Heart left ventricle (tissue), 16 donors: ENCODE measurements at places on chromosomes 6 and 20.

DNA sequence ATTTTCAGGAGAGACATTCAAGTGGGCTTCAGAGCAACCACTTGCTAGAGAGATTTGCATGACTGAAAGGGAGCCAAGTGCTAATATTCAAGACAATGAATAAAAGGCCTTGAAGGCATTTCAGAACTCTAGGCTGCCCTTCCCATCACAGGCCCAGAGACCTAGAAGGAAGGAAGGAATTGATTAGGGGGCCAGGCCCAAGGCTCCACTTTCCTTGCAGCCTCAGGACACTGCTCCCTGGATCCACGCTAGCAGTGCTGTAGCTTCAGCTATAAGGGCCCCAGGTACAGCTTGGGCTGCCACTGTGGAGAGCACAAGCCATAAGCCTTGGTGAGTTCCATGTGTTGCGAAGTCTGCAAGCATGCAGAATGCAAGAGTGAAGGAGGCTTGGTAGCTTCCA is 731.9 kb upstream of the FLRT3 start:
- no peak for DNase-seq

DNA sequence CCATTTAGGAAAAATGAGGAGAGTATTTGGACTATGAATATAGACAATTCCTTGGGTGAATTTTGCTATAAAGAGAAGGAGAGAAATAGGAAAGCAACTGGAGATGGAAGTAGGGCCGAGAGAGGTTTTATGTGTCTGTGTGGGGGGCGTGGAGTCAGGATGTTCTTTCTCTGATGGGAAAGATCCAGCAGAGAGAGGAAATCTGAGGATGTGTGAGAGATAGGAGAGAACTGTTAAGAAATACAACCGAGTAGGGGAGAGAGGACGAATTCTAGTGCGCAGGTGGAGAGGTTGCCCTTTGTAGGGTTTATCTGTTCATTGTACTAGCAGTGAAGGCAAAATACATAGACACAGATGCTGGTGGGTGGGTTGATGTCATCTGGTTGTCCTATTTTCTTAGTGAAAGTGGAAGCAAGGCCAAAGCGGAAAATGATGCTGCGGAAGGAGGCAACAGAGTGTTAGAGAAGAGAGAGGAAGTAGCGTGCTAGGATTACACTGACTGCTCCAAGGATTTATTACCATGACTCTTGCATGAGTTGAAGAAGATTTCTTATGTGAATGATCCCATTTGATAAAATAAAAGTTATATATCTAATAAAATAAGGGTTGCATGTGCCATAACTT is 57.7 kb downstream of the CLVS2 start:
- DNase-seq = no peak

DNA sequence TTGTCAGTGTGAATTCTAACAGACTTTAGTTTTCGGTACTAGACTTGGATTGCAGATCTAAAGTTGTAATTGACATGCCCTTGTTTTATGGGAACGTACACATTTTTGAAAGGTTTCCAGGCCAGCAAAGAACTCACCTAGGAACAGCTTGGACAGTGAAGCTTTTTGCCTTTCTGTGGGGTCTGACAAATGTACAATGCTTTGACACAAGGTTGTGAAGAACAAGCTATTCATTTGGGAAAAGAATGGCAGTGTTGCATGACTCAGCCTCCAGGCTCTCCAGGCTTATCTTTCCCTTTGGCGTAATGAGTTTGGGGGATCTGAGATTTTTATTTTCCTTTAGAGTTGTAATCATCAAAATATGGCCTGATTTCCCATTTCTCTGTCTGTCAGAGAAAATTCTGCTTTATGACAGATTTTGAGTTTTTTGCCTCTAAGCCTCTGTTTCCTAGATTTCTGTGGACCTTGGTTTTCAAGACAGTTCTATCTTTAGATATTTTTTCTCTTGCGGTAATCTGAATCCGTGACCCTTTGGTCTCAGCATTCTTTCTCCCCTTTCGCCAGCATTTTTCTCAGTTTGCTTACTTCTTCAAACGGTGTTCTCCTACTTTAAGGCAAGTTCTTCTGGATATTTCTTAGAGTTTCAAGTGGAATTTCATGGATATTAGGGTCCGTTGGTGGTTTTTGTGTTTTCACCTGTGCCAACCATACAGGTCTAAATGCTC is 221.0 kb downstream of the ADGB start:
- no peak for DNase-seq

GRCh38 chr6:16570946-16571345 is 190.3 kb downstream of the ATXN1 start:
- no peak for DNase-seq

DNA sequence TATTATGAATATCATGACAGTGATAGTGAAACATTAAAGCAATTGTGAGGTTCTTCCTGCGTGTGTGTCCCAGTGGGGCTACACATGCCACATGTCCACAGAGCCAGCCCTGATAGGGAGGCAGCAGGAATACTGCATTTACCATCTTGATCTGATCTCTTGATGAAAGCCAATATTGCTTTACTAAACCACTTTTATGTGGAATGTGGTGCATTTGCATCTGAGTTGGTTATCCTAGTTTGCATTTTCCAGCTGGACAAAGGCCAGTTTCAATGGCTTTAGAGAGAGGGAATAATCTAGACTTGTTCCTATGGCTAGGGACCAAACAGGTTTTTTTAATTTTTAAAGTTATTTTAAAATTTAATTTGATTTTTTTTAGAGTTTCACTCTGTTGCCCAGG is 216.3 kb upstream of the FERMT1 start:
- no peak for DNase-seq

GRCh38 chr6:106527979-106528378 is 101.3 kb downstream of the RTN4IP1 start:
- DNase-seq = no peak

GRCh38 chr6:51166914-51167313 is 348.2 kb downstream of the TFAP2B start:
- DNase-seq = no peak

GRCh38 chr6:90907931-90908655 is 321.2 kb upstream of the MAP3K7 start:
- DNase-seq = no peak

GRCh38 chr6:106735136-106735633 is 105.8 kb downstream of the QRSL1 start:
- DNase-seq = no peak

- DNase-seq = no peak
These were observed at the start of gene GGTLC1 for GRCh38 chr20:23988561-23988960. TSS of gene GGTLC1 (minus strand) at chr20:23988779. CDS start at chr20:23986611, 2,168 bp downstream.

DNA sequence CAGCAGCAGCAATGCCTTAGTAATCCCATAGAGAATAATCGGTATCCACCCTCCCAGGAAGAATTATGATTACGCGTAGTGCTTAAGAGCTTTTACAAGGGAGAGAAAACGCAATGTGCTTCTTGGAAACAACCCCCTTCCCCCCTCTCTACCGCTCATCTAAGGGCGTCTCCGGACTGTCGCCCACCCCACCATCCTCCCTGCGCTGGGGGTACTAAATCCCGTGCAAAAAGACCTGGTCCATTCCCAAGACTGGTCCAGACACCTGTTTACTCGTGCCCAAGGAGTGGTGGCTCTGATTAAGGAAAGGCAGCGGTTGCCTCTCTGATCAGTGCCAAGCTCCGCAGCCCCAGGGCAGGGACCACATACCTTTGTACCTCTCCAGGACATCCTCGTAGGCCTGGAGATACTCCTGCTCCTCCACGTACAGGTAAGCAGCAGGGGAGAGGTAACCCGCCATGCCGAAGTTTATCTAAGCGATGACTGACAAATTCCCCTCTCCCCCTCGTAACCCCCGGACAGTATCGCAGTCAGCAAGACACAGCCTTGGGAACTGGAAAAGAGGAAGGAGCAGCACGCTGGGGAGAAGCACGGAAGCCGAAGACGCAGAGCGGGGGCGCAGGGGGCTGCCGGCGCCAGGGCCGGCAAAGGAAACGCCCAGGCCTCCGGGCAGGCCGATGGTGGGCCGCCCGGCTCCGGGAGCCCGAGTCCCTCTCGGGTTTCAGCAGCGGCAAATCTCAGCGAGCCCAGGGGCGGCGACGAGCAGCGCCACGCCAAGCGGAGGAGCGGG is 112.0 kb upstream of the BEND6 start:
- DNase-seq = peak; percentile 56

GRCh38 chr20:50302341-50303057 is 111.9 kb downstream of the CEBPB start:
- DNase-seq = no peak

DNA sequence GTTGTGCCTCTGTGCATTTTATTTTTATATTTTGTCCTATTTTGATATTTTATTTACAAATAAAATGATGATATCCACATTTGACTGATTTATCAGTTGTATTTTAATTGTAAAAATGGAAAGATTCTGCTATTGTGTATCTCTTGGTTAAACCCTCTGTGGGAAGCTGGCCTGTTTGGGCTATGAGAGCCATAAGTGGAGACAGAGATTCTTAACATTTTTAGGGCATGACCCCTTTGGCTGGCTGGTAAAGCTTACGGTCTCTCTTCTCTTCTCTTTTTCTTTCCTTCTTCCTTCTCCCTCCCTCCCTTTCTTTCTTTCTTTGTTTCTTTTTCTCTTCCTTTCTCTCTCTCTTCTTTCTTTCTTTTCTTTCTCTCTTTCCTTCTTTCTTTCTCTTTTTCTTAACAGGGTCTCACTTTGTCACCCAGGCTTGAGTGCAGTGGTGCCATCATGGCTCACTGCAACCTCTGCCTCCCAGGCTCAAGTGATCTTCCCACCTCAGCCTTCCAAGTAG is 172.3 kb upstream of the CDYL start:
- no peak for DNase-seq

- DNase-seq = no peak
These were observed 78.4 kb downstream of the FYN start for GRCh38 chr6:111794727-111795452.

DNA sequence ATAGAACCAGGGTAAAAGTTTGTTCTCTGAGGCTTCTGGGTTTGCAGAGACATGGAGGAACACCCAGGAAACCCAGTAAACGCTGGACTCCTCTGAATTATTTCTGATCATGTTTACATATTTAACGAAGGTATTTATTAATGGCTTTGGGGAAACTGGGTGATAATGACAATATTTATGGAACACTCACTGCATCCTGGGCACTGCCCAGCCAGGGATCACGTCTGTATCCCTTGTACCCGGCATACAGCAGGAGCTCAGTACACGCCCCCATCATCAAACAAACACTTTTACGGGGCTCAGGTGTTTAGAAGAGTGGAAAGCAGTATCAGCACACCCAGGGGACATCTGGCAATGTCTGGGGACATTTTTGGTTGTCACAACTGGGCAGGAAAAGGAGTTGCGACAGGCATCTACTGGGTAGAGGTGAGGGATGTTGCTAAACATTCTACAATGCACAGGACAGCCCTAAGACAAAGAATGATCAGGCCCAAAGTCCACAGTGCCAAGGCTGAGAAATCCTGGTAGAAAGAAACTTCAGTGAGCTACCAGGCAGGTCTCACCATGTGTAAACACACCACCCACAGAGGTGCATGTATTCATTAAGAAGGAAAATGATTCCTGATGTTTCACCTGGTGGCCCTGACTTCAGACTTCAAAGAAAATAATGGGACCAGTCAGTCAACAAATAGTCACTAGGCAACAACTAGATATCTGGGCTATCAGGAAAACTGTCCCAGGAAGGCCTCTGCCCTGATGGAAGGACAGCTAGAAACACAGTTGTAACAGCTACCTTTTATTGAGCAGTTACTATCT is 35.3 kb downstream of the ZMYND8 start:
- DNase-seq = no peak

DNA sequence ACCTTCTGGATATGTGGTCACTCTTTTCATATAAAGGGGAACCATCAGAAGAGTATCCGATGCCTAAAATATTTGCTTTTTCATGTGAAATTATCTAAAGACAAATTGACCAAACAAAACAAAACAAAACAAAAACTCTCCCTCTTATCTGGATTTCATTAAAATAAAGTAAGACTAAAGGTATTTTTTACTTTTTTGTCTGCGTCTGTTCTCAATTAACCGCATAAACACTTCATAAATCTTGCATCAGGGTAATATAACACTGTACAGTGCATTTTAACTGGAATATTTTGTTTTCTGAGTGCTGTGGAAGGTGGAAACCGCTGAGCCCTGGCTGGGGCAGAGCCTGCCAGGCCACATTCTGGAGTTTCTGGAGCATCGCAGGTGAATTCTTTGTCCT is 234.1 kb upstream of the ZFP64 start:
- no peak for DNase-seq

- DNase-seq = no peak
These were observed 32.6 kb upstream of the RNF182 start for GRCh38 chr6:13892017-13892645.

- DNase-seq = no peak
These were observed 42.2 kb downstream of the CDH26 start for GRCh38 chr20:60000271-60001042.

DNA sequence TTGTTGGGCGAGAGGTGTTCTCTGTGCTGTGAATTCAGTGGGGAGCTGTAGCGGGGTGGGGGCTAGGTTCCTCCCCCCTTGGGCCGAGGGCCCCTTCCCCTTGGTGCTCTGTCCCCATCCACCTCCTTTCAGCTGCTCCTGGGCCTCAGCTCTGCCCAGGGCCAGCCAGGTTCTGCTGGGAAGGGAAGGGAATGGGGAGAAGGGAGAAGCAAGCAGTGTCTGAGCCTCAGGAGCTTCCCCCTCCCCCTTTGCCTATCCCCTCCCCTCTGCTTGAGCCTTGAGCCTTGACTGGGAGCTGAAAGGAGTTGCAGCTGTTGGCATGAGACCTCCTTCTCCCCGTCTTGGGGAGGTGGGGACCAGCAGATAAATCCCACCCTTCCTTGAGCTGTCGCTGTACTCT is 576 bp upstream of the RRP36 start:
- no peak for DNase-seq

DNA sequence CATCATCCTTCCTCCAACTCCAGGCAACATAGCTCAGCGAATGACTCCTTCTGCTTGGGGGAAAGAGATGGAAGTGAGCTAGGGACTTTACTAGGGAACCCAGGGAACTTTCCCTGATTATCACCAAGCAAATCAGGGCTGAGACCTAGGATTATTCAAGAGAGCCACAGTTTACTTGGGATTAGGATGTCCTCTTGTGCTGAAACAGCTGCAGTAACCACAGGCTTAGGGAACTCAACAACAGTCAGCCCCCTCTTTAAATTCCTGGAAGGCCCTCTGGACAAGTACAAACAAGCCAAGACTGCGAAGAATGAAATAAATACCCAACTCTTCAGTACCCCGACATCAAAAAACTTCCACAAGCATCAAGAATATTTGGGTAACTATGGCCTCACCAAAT is 700.9 kb downstream of the COL12A1 start:
- DNase-seq = no peak

- peak; percentile 40 for DNase-seq
These were observed 50.9 kb downstream of the MYH7B start for GRCh38 chr20:35006531-35006971.

GRCh38 chr20:59405226-59406200 is 105.1 kb downstream of the EDN3 start:
- no peak for DNase-seq
